ENCODE measurements at places on chromosomes 1 and 21. TPM values are rescaled to one million over a fixed set of nuclear protein-coding genes. Genes with fewer than 3 reads are reported as not detected.

DNA sequence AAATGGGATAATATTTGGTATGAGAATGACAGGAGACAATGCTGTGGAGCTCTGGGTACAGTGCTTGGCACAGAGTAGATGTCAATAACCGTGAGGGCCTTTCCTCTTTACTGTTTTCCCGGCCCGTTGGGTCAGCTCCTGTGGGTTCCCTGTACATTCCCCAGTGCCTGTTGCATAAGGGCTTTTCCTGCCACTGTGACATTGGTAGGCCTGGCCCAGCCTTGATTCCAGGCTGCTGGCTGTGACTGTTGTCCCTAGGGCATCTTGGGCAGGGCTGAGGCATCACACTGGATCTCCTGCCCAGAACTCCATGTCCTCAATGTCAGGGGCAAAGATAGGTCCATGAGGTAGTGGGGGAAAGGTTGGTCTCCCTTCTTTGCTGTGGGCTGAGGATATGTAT is 25.8 kb upstream of the MYCL start:
- no peaks in the 10 kb centered on the region for H3K36me3 ChIP-seq
- no peak for DNase-seq
- no peak overlapping the region for H3K27ac ChIP-seq
- H3K4me1 ChIP-seq: peaks cover 5% of the 10 kb centered on the region
- H3K27me3 ChIP-seq: peaks cover 11% of the 10 kb centered on the region
- no peak overlapping the region for H3K4me3 ChIP-seq

DNA sequence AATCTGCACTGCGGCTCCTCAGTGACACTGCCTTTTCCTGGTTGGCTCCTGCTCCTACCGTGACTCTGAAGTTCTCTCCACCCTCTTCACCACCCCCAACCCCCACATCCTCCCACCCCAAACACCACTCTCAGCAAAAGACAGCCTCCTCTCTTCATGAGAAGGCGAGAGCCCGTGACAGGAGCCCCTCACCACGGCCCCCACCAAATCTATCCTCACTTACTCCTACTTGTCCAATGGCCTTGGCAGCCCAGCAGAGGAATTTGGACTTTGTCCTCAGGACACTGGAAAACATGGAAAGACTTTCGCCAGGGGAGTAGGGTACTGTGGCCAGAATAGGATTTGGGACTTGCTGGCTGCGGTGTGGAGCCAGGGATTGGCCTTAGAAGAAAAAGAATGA is 6.9 kb downstream of the TMEM125 start:
- no peaks in the 10 kb centered on the region for H3K36me3 ChIP-seq
- H3K4me1 ChIP-seq: peaks cover 4% of the 10 kb centered on the region
- no peak overlapping the region for H3K27ac ChIP-seq
- peaks cover 2% of the 10 kb centered on the region for H3K27me3 ChIP-seq
- no peak overlapping the region for H3K4me3 ChIP-seq

The TRIM45 gene
- total RNA-seq: 6.0 TPM

DNA sequence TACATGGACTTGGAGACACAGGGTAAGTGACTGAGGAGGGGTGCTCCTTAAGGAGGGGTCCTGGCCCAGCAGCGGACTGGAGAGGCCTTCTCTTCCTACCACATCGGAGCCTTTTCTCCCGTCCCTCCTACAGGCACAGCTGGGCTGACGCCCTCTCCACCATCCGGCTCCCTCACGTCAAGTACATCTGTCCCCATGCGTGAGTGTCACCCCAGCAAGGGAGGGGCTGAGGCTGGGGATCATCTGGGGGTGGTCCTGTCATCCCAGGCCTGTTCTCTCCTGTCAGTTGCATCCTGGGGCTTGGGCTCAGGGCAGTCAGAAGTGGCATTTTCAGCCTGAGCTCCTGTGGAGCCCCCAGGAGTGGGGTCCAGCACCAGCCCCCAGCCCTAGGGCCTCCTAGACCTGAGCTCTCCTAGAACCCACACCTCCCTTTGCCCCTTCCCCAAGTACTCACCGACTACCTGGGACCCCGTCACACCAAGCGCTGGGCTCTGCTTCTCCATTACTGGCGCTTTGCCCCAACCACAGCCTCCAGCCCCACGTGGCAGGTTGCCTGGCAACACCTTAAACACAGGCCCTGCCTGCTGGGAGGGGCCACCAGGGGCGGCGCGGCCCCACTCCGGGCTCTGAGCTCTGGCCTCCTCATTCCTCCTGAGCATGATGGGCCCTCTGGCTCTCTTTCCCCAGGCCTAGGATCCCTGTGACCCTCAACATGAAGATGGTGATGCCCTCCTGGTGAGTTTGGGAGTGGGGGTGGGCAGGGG is 2.3 kb downstream of the LYPLA2 start:
- H3K27ac ChIP-seq: peak overlapping the region; percentile 17
- DNase-seq: no peak
- H3K4me1 ChIP-seq: peaks cover 37% of the 10 kb centered on the region
- peaks cover 2% of the 10 kb centered on the region for H3K36me3 ChIP-seq

DNA sequence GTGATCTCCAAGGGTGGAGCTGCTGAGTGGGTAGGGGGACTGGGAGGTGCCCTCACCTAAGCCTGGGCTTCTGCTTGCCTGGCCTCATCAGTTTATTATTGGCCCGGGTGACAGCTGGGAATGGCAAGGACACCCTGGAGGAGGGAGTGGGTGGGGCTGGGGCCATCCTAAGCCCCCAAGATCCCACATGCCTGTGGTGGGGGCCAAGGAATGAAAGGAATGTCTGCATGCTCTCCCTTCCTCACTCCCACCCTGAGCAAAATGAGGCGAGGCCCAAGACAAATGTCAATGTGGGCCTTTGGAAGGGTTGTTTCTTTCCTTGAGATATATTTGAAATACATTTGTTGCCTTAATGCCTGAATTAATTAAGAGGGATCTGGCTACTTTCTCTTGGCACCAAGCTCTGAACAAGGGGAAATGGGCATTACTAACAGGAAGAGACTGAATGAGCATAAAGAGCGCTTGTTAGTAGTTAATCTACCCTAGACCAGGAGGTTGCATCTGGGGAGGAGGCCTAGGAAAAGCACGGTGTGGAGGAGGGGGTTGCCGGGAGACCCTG is 19.7 kb upstream of the CHI3L1 start:
- H3K4me1 ChIP-seq: peaks cover 7% of the 10 kb centered on the region
- peaks cover 12% of the 10 kb centered on the region for H3K27me3 ChIP-seq
- no peak overlapping the region for H3K27ac ChIP-seq
- no peak for DNase-seq

The PRDM16 gene
- 19.0 TPM for total RNA-seq

DNA sequence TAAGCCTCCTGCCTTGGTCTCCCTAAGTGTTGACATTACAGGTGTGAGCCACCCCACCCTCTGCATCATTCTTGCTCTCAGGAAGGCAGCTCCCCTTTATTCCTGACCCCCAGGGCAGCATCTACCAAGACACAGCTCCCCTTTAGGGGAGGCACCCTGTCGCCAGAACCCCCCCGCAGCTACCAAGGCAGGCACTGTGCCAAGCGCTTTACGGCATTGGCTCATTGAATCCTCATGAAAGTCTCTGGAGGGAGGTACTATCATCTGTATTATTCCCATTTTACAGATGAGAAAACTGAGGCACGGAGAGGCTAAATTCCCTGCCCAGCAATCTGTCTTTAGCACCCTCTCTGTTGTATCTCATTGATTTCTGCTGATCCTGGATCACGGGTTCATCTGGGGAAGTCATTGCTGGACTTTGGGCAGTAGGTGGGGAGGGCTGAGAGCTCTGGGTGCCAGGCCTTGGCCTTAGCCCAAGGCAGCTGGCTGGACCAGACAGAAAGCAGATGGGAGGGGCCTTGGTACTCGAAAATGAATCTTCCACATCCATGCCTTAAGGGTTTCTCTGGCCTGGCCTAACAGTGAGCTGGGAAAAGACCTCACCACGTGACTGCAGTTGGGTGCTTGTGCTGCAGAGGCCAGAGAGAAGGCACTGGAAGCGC is 5.9 kb downstream of the PLOD1 start:
- H3K27me3 ChIP-seq: no peaks in the 10 kb centered on the region
- H3K27ac ChIP-seq: no peak overlapping the region
- no peak for DNase-seq
- peaks cover 47% of the 10 kb centered on the region for H3K4me1 ChIP-seq

The SMIM11 gene
- 20.8 TPM for total RNA-seq

The CLEC20A gene
- not detected for total RNA-seq

The MYOM3 gene
- total RNA-seq: 0.70 TPM

The TIE1 gene
- not detected for total RNA-seq

The HAO2 gene
- total RNA-seq: not detected

The SPRR2G gene
- total RNA-seq: not detected

The LCK gene
- not detected for total RNA-seq

DNA sequence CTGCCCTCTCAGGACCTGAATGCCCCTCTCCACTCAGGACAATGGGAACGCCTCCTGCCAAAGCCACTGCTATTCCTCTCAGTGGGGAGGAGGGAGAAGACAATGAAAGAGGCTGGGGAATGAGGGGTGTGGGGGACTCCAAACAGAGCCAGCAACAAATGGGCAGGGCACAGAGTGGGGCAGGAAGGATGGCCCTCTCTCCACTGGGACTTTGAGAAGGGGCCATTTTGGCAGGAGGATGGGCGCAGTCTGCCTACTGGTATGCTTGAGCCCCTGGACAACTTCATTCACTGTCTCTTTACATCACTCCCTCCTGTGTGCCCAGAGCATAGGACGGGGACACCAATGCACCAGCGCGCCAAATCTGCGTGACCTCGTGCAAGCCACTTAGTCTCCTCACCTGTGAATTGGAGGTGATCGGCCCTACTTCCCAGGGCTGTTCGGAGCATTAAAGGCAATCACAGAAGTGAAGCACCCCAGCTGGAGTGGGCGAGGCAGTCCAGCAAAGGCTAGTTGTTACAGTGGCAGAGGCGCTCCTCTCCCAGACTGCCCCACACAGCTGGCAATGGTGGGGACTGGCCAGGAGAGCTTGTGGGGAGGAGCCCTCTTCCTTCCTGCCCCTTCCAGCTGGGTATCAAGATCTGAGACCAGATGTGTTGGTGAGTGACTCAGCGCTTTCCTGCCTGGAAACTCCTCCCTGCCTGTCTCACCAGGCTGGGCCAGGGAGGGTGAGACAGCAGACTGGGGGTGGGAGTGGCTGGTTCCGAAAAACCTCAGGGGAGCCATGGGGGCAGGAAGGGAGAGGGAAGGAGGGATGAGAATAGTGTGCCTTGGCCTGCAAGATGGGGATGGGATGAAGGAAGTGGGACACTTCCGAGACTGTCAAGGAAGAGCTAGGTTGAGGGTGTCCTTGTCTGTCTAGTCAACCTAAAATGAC is 22.4 kb upstream of the SYNC start:
- H3K36me3 ChIP-seq: no peaks in the 10 kb centered on the region
- no peak for DNase-seq
- peaks cover 23% of the 10 kb centered on the region for H3K4me1 ChIP-seq
- H3K27ac ChIP-seq: peak overlapping the region; percentile 92
- no peak overlapping the region for H3K4me3 ChIP-seq

- DNase-seq: no peak
- no peak overlapping the region for H3K4me3 ChIP-seq
- no peaks in the 10 kb centered on the region for H3K27me3 ChIP-seq
- H3K4me1 ChIP-seq: peaks cover 3% of the 10 kb centered on the region
- H3K27ac ChIP-seq: no peak overlapping the region
These were observed 18.9 kb upstream of the SCAF4 start for GRCh38 chr21:31750843-31751242.

DNA sequence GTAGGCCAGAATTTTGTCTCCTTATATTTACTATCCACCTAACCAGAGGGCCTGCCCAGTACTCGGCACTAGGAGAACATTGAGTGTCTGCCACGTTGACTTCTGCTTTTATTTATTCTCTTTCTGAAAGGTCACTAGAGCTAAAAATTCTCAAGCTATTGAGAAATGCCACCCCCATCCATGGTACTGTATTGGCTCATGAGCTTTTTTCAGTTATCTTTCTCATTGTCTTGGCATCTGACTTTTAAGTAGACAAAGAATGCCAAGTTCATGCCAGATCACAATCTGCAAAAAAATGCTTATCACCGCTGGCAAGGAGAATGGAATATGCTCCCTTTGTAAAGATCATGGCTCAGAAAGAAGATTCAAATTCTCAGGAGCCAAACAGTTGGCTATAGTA is 49.8 kb upstream of the MROH9 start:
- H3K4me3 ChIP-seq: no peak overlapping the region
- H3K27me3 ChIP-seq: no peaks in the 10 kb centered on the region
- DNase-seq: no peak
- no peak overlapping the region for H3K27ac ChIP-seq

The TARDBP gene
- 97.8 TPM for total RNA-seq

Measured in chondrocyte (in vitro differentiated cells).